A549 treated with CORT108297 at 1 μM for 4 hours (cell line): ENCODE measurements at places on chromosomes 6 and 20. TPM values are rescaled to one million over a fixed set of nuclear protein-coding genes. Genes with fewer than 3 reads are reported as not detected.

Gene LINC00237
- not detected in 5 replicates for total RNA-seq

Gene PNLDC1
- 0.06 to 0.13 TPM (median 0.07 TPM) in 5 replicates for total RNA-seq

Gene OR2J2
- total RNA-seq: not detected in 5 replicates

Gene ZSCAN23
- not detected in 5 replicates for total RNA-seq

Gene BMP7
- total RNA-seq: 0.24 to 0.82 TPM (median 0.68 TPM) in 5 replicates

Gene RAET1L
- 0.30 to 0.40 TPM (median 0.33 TPM) in 5 replicates for total RNA-seq

Gene ZNF322
- total RNA-seq: 4.7 to 6.8 TPM (median 5.0 TPM) in 5 replicates

Gene HTR1E
- not detected in 5 replicates for total RNA-seq

Gene ADAM33
- total RNA-seq: 0.03 to 0.07 TPM (median 0.05 TPM) in 4 of 5 replicates, not detected in the other

Gene CST2
- 0.10 to 0.32 TPM (median 0.13 TPM) in 3 of 5 replicates, not detected in the others for total RNA-seq
